ENCODE measurements at places on chromosomes 7 and 10.
A peak's percentile ranks its signal among the peaks of the same experiment; 100 is the strongest.

GRCh38 chr7:150778738-150779301, 21.3 kb downstream of the TMEM176B start:
- peaks cover 6% of the 10 kb centered on the region for H3K4me1 ChIP-seq
- peaks cover 22% of the 10 kb centered on the region for H3K27me3 ChIP-seq
- peak; percentile 56 for DNase-seq
- no peak overlapping the region for H3K27ac ChIP-seq
- no peaks in the 10 kb centered on the region for H3K36me3 ChIP-seq

GRCh38 chr10:102585026-102585425, 59.3 kb upstream of the TRIM8 start:
- no peak overlapping the region for H3K27ac ChIP-seq
- no peak overlapping the region for H3K4me3 ChIP-seq
- H3K4me1 ChIP-seq, result peaks cover 11% of the 10 kb centered on the region
- peaks cover 2% of the 10 kb centered on the region for H3K36me3 ChIP-seq
- no peak for DNase-seq

DNA sequence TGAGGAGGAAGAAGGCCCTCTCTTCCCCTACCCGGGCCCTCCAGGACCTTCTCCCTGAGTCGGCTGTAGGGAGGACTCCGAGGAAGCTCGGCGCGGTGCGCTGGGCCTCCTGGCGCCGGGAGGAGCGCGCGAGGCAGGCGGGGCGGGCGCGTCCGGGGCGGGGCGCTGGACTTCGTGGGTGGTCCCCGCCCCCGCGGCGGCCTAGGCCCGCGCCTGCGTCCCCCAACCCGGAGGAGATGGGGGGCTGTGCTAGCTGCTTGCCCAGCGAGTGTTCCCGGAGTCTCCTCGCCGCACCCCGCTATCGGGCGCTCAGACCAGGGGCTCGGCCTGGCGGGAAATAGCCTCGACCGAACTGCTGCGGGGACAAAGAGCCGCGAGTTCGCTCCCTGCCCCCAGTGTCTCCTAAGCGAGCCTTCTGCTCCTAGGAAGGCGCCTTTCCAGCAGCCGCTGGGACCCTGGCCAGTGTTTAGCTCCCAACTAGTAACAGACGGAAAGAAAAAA, 19.2 kb upstream of the SMO start:
- peaks cover 35% of the 10 kb centered on the region for H3K27me3 ChIP-seq
- H3K27ac ChIP-seq, result no peak overlapping the region
- no peak for DNase-seq
- peaks cover 8% of the 10 kb centered on the region for H3K4me1 ChIP-seq
- peak overlapping the region; percentile 77 for H3K4me3 ChIP-seq
- H3K36me3 ChIP-seq, result peaks cover 3% of the 10 kb centered on the region

DNA sequence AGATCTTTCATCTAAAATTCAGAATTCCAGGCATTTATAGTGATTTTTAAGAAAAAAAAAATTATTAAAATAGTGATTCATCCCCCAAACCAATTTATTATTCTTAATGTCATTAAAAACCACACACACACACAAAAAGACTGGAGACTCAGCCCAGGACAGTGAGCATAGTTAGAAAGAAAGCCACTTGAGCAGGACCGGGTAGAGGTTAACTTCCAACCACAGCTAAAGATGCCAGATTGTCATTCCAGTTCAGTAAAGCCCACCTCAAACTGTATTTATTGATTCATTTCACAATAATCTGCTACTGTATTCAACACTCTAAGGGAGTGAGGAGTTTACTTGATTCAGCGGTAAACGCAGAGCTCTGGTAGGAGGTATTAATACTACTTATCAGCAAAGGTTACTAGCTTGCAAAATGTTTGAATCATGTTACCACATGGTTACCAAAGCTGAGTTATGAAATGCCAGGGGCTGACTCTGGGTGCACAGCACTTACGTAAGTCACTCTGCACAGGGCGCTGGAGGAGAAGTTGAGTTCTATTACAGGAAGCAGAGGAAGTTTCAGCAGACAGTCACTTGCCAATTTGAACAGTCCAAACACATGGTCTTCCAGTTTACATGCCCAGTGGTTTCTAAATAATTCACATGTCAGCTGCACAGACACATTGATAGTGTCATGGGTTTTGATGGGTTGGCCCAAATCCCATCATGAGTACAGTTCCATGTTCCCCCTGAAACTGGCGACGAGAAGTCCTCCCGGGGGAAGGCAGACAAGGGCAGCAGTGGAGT, 64.6 kb downstream of the KLF6 start:
- peaks cover 4% of the 10 kb centered on the region for H3K27me3 ChIP-seq
- H3K4me1 ChIP-seq, result peaks cover 7% of the 10 kb centered on the region
- H3K4me3 ChIP-seq, result no peak overlapping the region
- no peak overlapping the region for H3K27ac ChIP-seq

GRCh38 chr7:92992483-92992882, 125.3 kb downstream of the SAMD9 start:
- peaks cover 14% of the 10 kb centered on the region for H3K27me3 ChIP-seq
- no peak overlapping the region for H3K4me3 ChIP-seq
- no peaks in the 10 kb centered on the region for H3K36me3 ChIP-seq

- H3K27ac ChIP-seq, result peak overlapping the region; percentile 84
- H3K36me3 ChIP-seq, result no peaks in the 10 kb centered on the region
- H3K4me1 ChIP-seq, result peaks cover 9% of the 10 kb centered on the region
- no peak overlapping the region for H3K4me3 ChIP-seq
- DNase-seq, result peak; percentile 20
Observed at GRCh38 chr7:138865843-138866242, 67.8 kb upstream of the ATP6V0A4 start.

GRCh38 chr10:48252354-48252650, 22.2 kb downstream of the FRMPD2 start:
- peaks cover 5% of the 10 kb centered on the region for H3K36me3 ChIP-seq
- H3K27ac ChIP-seq, result no peak overlapping the region
- peaks cover 31% of the 10 kb centered on the region for H3K27me3 ChIP-seq
- peaks cover 2% of the 10 kb centered on the region for H3K4me1 ChIP-seq
- no peak overlapping the region for H3K4me3 ChIP-seq
- no peak for DNase-seq

- peaks cover 12% of the 10 kb centered on the region for H3K27me3 ChIP-seq
- no peaks in the 10 kb centered on the region for H3K36me3 ChIP-seq
- peaks cover 3% of the 10 kb centered on the region for H3K4me1 ChIP-seq
- no peak overlapping the region for H3K4me3 ChIP-seq
Observed at GRCh38 chr7:12102527-12102926, 108.6 kb upstream of the TMEM106B start.

DNA sequence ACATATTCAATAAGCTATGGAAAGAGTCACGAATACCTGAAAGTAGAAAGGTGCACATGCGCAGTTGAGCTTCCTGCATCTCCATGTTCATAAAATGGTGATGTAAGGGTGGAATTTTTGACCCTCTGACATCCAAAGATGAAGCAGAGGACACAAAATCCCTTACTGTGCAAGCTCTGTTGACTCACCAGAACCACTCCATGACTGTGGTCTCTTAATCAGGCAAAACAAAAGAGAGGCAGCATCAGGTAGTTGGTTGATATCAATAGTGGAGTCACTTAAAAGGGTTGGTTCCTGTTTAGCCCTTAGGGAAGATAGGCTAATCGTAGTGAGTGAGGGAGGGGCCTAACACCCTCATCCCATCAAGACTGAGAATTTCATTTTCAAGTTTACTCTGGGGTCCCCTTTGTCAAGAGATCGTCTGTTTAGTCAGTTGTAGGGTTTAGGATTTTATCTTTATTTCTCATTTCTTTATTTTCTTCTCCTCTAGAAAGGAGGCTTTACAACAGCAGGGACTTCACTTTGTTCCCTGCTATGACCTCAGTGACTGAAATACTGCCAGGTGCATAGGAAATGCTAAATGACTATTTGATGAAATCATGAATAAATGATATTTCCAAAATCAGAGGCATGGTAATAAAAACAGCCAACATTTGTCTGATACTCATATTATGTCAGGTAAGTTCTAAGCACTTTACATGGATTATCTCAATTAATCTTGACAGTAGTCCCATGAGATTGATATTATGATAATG, 98.1 kb downstream of the CD36 start:
- no peak overlapping the region for H3K27ac ChIP-seq
- no peak for DNase-seq
- H3K36me3 ChIP-seq, result no peaks in the 10 kb centered on the region
- no peaks in the 10 kb centered on the region for H3K27me3 ChIP-seq
- H3K4me3 ChIP-seq, result no peak overlapping the region

- H3K4me3 ChIP-seq, result no peak overlapping the region
- H3K4me1 ChIP-seq, result peaks cover 4% of the 10 kb centered on the region
- H3K27ac ChIP-seq, result no peak overlapping the region
- H3K27me3 ChIP-seq, result no peaks in the 10 kb centered on the region
- no peak for DNase-seq
Observed at GRCh38 chr10:12657489-12657888, 308.1 kb downstream of the CAMK1D start.

DNA sequence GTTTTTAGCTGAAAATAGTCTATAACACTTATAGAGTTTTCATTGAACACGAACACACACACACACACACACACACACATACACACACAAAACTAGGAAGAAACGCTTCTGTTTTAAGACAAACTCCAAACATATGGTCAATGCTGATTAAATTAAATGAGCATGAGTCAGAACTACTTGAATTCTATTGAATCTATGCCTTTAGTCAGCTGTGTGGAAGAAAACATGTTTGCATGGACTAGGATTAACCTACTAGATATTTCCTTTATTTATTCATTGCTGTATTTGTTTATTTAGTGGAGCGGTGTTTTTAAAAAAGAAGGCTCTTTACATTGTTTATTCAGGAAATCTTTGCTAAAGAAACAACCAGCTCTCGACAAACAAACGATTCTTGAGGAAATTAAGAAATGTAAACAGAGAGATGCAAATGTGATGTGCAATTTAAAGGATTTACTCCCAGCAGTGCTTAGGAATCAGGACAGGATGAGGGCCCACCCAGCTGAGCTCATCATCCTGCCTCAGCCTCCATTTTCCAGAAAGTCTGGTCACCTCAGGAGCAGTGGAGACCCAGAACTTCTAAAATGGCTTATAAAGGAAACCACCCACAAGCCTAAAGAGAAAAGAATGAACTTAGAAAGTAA, 83.2 kb downstream of the PDE1C start:
- no peak overlapping the region for H3K4me3 ChIP-seq
- no peaks in the 10 kb centered on the region for H3K36me3 ChIP-seq
- H3K4me1 ChIP-seq, result no peaks in the 10 kb centered on the region
- H3K27me3 ChIP-seq, result no peaks in the 10 kb centered on the region

GRCh38 chr7:74287303-74288033, 1.7 kb upstream of the CLIP2 start:
- no peak for DNase-seq
- no peak overlapping the region for H3K4me3 ChIP-seq
- H3K4me1 ChIP-seq, result peaks cover 14% of the 10 kb centered on the region
- H3K27me3 ChIP-seq, result peaks cover 20% of the 10 kb centered on the region

DNA sequence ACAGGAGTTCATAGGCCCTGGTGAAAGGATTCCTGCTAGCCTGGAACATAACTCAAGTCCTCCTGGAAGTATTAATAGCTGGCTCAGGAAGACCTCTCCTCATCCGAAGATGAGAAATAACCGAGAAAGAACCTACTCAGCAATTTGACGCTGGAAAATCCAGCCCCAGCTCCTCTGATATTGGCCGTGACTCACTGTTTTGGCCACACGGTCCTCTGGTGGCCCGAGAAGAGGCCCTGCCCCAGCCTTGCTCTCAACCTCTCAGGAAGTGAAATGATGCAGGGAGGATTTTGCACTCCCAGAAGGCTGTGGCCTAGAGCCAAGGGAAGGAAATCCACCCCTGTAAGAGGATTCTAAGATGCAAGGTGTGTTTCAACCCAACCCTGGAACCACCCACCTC, 121.6 kb downstream of the MTPAP start:
- H3K4me1 ChIP-seq, result peaks cover 6% of the 10 kb centered on the region
- H3K27me3 ChIP-seq, result peaks cover 42% of the 10 kb centered on the region
- no peaks in the 10 kb centered on the region for H3K36me3 ChIP-seq
- H3K4me3 ChIP-seq, result no peak overlapping the region
- H3K27ac ChIP-seq, result no peak overlapping the region

- DNase-seq, result no peak
- H3K27me3 ChIP-seq, result peaks cover 41% of the 10 kb centered on the region
- H3K27ac ChIP-seq, result no peak overlapping the region
- peaks cover 5% of the 10 kb centered on the region for H3K4me1 ChIP-seq
- peaks cover 4% of the 10 kb centered on the region for H3K36me3 ChIP-seq
- H3K4me3 ChIP-seq, result no peak overlapping the region
Observed at GRCh38 chr10:98374217-98374985, 40.6 kb downstream of the PYROXD2 start.

DNA sequence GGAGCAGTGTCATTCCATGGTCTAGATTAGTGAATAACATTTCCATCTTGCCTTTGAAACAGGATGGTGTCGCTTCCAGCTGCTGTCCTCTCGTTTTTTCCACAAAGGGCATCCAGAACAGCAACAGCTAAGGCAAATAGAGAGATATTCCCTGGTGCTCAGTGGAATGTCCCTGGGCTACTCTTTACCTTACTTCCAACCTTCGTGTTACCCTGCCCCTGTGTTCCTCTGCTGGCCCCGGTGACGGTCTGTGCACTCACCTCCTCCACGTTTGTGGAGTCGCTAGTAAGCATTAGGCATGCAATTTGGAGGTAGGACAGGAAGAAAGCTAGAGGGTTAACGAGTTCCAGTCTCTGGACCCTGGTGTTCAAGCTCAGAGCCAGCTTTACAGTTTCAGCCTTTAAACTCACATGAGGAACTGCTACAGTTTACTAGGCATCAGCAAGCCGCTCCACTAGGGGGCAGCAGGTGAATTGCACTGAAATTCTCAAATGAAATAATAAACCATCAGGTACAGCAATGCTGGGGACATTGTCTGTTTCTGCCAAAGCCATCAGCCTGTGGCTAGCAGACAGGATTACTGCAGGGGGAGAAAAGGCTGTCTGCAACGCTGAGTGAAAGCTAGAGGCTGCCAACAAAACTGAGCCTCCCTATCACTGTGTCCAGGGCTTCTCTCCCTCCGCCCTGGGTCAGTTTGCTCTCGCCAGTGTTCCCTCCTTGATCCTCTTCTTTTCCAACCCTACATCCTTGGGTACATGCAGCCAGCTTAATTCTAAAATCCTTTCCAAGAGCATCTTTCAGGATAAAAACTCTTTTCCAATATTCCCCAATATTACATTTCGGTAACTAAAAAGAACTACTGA, 9.0 kb downstream of the MRPL32 start:
- H3K27ac ChIP-seq, result peak overlapping the region; percentile 54
- peak; percentile 64 for DNase-seq
- H3K36me3 ChIP-seq, result peaks cover 12% of the 10 kb centered on the region
- H3K27me3 ChIP-seq, result no peaks in the 10 kb centered on the region

DNA sequence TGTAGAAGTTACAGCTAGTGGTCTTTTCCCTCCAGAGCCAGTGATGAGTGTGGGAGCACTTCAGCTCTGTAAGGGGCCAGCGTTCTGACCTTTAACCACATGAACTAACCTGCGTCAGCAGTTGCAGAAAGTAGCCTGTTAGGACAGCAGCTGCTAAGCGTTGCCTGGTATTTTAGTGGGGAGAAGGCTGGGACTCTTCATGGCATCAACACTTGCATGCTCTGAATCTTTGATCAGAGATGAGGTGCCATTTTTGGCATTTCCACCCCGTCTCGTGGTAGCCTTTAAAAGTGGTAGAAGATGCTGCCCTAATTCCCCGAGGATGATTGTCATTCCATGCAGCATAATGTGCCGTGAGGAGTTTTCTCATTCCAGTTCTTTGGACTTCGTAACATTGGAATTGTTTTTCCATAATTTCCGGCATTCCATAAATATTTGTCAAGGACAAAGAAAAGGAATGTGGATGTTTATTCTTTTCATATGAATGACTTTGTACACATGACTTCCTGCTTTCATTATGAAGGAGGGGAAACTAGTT, 92.2 kb downstream of the AVL9 start:
- DNase-seq, result no peak
- H3K4me3 ChIP-seq, result no peak overlapping the region
- H3K36me3 ChIP-seq, result no peaks in the 10 kb centered on the region
- H3K4me1 ChIP-seq, result peaks cover 6% of the 10 kb centered on the region

All from T-helper 17 cell (primary cell).